ENCODE measurements at places on chromosomes 16 and 17. TPM values are rescaled to one million over a fixed set of nuclear protein-coding genes. Genes with fewer than 3 reads are reported as not detected.

- H3K36me3 ChIP-seq, result no peaks in the 10 kb centered on the region
- no peaks in the 10 kb centered on the region for H3K27me3 ChIP-seq
- H3K27ac ChIP-seq, result no peak overlapping the region
- H3K4me3 ChIP-seq, result no peak overlapping the region
Measured at GRCh38 chr17:12406623-12407215, 259.0 kb upstream of the MYOCD start.

DNA sequence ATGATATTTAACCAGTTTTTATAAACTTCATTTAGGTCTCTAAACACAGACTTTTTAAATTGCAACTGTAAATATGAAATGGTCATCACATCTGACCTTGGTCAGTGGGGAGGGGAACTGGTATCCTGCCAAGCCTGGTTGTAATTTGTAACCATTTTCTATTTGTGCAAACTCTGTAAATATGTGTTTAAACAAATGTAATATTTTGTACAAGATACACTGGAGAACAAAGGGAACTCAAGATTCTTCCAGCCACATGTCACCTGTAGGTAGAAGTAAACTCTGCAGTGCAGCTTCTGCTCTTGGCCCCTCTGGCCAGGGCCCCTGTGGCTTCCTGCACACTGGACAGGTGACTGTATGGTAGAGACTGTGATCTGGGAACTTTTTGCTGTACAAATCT lies 35.8 kb downstream of the AKAP1 start:
- H3K27me3 ChIP-seq, result no peaks in the 10 kb centered on the region
- peaks cover 28% of the 10 kb centered on the region for H3K36me3 ChIP-seq
- DNase-seq, result no peak

The SDF2 gene
- 125 TPM for total RNA-seq

The RAB37 gene
- 1.6 TPM for total RNA-seq

DNA sequence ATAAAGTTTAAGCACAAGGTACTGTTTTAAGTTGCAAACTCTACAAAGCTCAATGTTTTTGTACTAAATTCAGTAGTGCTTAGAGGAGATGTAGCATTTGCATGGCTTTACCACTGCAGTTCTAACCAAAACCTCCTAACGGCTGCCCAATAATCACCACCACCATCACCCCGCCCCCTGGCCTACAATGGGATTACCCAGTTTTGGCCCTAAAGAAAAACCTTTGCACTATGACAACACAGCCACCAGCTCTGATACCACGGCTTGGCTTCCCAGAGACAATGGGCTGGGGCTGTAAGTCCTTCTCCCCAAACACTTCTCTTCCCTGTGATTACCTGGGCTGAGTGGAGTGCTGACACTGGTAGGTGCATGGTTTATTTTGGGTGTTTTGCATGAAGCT lies 58.4 kb upstream of the MTMR4 start:
- H3K27ac ChIP-seq, result no peak overlapping the region
- no peak for DNase-seq
- H3K4me3 ChIP-seq, result no peak overlapping the region
- no peaks in the 10 kb centered on the region for H3K36me3 ChIP-seq
- peaks cover 5% of the 10 kb centered on the region for H3K27me3 ChIP-seq

The CMTM1 gene
- total RNA-seq, result 3.5 TPM

DNA sequence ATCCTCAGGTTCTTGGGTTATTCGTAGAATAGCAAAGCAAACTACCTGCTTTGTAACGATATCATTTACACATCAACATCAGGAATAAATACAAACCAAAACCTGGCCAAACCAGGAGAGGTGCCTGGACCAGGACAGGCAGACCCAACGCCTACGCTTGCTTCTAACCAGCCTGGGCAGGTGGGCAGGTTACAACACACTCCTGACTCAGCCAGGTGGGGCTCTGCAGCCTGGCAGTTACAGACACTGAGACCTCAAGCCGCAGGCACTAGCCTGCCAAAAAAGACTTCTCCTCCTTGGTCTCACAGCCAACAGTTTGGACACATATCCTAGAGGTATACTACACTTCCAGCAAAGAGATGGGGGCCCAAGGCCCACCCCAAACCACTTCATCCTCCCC lies 14.0 kb downstream of the ANKRD11 start:
- no peak overlapping the region for H3K4me3 ChIP-seq
- H3K27ac ChIP-seq, result no peak overlapping the region
- peaks cover 12% of the 10 kb centered on the region for H3K36me3 ChIP-seq
- peaks cover 31% of the 10 kb centered on the region for H3K4me1 ChIP-seq
- no peak for DNase-seq
- no peaks in the 10 kb centered on the region for H3K27me3 ChIP-seq

DNA sequence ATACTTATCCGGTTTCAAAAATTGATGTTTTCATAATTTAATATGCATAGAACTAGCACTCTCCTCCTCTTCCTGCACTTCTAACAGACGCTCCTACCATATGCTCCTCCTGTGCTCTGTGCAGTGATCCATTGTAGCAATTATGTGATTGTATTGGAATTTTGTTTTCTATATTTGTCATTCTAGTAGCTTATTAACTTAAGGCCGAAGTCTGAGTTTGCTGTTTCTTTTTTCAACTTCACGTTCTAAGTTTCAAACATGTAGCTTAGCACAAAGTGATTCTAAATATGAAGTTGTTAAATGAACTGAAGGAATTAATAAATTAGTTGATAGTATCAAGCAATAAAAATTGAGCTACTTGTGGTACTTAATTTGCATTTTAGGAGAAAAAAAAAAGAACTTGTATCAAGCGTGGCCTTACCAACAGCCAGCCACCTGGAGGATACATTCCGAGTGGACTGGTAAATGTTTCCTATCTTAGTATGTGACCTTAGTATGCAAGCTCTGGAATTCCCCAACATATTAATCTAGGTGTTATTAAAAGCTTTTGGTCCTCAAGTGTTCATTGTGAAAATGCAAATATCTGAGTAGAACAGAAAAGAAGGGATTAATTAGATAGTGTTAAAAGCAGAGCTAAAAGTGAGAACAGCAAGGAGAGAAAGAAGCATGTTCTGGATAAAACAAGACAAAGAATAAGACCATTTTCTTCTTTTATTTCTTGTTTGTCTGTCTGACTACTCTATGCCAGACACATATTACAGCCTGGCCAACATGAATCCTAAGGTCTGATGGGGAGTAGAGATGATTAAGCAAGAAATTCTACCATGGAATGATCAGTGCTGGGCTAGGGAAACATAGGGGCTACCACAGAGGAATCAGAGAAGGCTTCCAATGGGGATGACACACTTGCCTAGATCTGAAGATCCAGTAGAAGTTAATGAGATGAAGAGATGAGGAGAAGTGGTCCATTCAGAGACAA lies 290.4 kb upstream of the MON1B start:
- no peaks in the 10 kb centered on the region for H3K4me1 ChIP-seq
- H3K27ac ChIP-seq, result no peak overlapping the region
- H3K27me3 ChIP-seq, result no peaks in the 10 kb centered on the region
- H3K36me3 ChIP-seq, result no peaks in the 10 kb centered on the region
- no peak for DNase-seq

GRCh38 chr17:56595831-56596690 lies 2.6 kb downstream of the NOG start:
- H3K4me3 ChIP-seq, result peak overlapping the region; percentile 21
- H3K27ac ChIP-seq, result no peak overlapping the region
- H3K27me3 ChIP-seq, result peaks cover 22% of the 10 kb centered on the region
- H3K36me3 ChIP-seq, result no peaks in the 10 kb centered on the region
- peaks cover 56% of the 10 kb centered on the region for H3K4me1 ChIP-seq
- peak; percentile 50 for DNase-seq

The TP53TG3C gene
- total RNA-seq, result not detected

DNA sequence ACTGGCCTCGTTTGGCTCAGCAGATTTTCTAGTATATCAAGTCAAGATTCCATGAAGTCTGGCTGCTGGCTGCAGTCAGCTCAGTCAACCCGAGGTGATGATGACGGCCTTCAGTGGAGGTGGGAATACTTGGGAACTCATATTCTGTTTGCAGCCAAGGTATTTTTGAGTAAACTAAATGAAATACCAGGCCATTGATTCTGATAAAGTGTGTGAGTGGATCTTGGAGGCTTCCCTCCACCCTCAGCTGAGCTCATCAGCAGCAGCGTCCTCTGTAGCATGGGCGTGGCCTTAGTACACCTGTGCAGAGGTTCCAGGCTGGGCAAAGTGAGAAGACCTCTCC lies 22.0 kb upstream of the TACO1 start:
- no peaks in the 10 kb centered on the region for H3K4me1 ChIP-seq
- H3K27ac ChIP-seq, result no peak overlapping the region
- no peak for DNase-seq
- H3K27me3 ChIP-seq, result no peaks in the 10 kb centered on the region

The SRCIN1 gene
- total RNA-seq, result not detected

The C16orf74 gene
- total RNA-seq, result 20.8 TPM

The PRSS33 gene
- not detected for total RNA-seq

DNA sequence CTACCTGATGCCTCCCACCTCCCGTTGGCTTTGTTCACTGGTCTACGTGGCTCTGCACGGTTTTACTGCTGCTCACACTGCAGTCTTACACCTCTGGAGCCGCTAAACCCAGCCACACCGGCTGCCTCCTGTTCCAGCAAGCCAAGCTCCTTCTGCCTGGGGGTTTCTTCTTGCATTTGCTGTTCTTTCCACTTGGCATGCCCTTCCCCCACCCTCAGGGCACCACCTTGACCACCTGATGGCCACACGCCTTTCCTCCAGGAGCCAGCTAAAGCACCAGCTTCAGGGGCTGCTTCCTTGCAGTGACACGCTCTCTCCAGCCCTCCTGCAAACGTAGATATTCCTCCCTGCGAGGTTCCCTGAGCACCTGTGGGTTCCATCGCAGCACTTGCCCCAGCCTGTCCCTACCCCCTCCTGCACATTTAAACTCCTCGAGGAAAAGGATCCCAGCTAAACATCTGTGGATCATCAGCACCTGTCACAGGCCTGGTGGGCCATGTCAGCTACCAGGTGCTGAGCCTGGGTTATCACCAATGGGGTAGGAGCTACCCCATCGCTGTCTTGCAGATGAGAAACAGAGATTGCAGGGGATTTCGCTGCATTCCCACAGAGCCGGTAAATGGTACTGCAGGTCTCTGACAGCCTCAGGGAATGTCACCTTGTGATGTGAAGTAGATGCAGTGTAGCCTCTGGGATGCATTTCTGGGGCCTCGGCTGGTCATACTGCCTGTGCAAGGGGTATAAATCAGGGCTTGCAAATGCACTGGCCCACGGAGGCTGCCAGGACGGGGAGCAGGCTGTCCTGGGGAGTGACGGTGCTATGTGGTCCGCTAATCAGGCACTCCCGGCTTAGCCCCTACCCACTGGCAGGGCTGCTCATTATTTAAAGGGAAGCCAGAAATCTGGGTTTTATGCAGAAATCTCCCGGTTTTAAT lies 285.2 kb downstream of the CPPED1 start:
- H3K36me3 ChIP-seq, result no peaks in the 10 kb centered on the region
- H3K27me3 ChIP-seq, result no peaks in the 10 kb centered on the region
- H3K4me1 ChIP-seq, result no peaks in the 10 kb centered on the region
- H3K27ac ChIP-seq, result no peak overlapping the region

GRCh38 chr16:17658881-17659280 lies 188.1 kb upstream of the XYLT1 start:
- H3K27ac ChIP-seq, result no peak overlapping the region
- no peak overlapping the region for H3K4me3 ChIP-seq
- no peak for DNase-seq
- H3K27me3 ChIP-seq, result 0 out of 2 replicates have a peak, but pooled peaks cover 9% of the 10 kb centered on the region

DNA sequence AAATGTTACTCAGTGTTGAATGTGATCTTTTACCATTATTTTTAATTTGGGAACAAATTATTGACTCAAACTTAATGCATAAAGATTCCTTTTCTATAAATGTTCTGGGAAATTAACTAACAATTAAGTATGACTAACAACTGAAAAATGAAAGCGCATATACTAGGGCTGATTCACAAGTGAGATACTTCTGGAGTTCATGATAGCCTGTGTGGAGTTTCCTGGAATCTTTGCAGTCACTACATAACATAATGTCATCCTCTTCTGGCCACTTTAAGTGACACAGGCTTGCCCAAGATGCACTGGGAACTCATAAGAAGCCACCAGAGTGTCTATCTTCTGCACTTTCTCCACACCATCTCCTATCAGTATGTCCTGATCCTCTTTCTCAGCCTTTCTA lies 450.3 kb upstream of the CDH11 start:
- H3K27ac ChIP-seq, result peak overlapping the region; percentile 75
- peak; percentile 50 for DNase-seq
- H3K36me3 ChIP-seq, result no peaks in the 10 kb centered on the region
- H3K27me3 ChIP-seq, result no peaks in the 10 kb centered on the region
- H3K4me3 ChIP-seq, result no peak overlapping the region

- H3K4me1 ChIP-seq, result no peaks in the 10 kb centered on the region
- no peak overlapping the region for H3K27ac ChIP-seq
- H3K4me3 ChIP-seq, result no peak overlapping the region
- DNase-seq, result no peak
- no peaks in the 10 kb centered on the region for H3K27me3 ChIP-seq
- no peaks in the 10 kb centered on the region for H3K36me3 ChIP-seq
Measured at GRCh38 chr17:14427900-14428647, 127.2 kb downstream of the HS3ST3B1 start.

- DNase-seq, result no peak
- peaks cover 64% of the 10 kb centered on the region for H3K4me1 ChIP-seq
- peak overlapping the region; percentile 66 for H3K27ac ChIP-seq
Measured at GRCh38 chr17:57458718-57459285, 202.5 kb downstream of the MSI2 start.

- H3K4me3 ChIP-seq, result no peak overlapping the region
- no peaks in the 10 kb centered on the region for H3K36me3 ChIP-seq
- peaks cover 7% of the 10 kb centered on the region for H3K27me3 ChIP-seq
- no peak overlapping the region for H3K27ac ChIP-seq
Measured at GRCh38 chr17:61459142-61459809, 7.1 kb downstream of the TBX4 start.

DNA sequence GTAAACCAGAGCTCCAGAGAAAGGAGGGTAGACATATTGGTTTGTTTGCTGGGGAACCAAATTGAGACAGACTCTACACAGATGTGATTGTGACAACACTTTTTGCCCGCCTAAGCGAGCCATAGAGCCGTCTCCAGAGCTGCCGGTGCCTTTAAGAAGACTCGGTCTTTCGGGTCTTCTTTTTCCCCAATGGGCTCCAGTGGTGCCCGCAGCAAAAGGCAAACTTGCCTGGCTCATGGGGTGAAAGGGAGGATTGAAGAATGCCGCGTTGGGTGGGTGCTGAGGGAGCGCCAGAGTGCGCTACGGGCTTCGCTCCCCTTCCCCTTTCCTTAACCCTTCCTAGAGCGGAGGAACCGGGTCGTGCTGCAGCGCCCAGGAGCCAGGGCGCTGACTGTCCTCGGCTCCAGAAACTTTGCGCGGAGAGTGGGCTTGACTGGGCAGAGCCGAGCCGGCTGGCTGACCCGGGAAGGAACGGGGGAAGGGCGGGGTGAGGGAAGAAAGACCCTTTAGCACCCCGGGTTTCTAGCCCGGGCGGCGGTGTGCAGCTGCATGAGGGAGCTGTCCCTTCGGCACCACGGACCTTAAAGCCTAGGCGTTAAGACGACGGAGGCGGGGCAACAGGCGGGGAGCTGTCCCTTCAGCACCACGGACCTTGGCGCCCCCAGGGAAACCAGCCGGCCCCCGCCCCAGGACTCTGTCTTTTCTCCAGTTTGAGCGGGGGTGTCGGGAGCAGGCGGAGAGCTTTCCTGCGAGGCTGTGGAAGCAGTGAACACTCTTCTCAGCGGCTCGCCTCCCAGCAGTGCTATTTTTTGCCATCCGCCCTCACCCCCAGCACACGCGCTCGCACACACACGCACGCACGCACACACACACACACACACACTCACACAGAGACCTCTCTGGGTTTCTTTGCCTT lies at the start of gene CACNG3:
TSS of gene CACNG3 (plus strand) at position 880 of the 916 bp plus-strand sequence. CDS start 420 bp downstream, outside the sequence.
- no peak within 1 kb of the TSS for H3K4me3 ChIP-seq
- H3K4me1 ChIP-seq, result no peaks in the 10 kb centered on the region
- DNase-seq, result peak; percentile 11
- peaks cover 9% of the 10 kb centered on the region for H3K27me3 ChIP-seq

The TPSD1 gene
- total RNA-seq, result not detected

GRCh38 chr16:79088971-79089370 lies 511.6 kb downstream of the MAF start:
- no peak overlapping the region for H3K27ac ChIP-seq
- DNase-seq, result no peak
- no peaks in the 10 kb centered on the region for H3K27me3 ChIP-seq
- no peaks in the 10 kb centered on the region for H3K4me1 ChIP-seq
- no peak overlapping the region for H3K4me3 ChIP-seq
- H3K36me3 ChIP-seq, result no peaks in the 10 kb centered on the region

Measured in SJSA1 (cell line).